ENCODE measurements at places on chromosomes 1 and 21.

DNA sequence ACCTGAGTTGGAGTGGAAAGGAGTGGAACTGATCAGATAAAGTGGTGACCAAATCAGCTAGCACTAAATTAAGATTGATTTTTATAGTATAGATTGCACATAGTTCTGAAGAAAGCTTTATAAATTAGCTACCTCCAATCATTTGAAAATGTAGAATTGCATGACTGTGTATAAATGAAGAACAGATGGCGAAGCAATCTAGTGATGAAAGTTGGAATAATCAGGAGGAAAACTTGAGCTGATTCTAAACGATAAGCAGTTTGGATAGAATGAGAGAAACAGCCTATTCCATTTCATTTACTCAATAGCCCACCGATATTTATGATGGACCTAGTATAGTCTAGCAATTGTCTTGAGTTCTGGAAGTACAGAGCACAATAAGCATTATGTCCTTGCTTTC, 661.5 kb downstream of the PLA2G4A start:
- no peak for DNase-seq
- no peak overlapping the region for H3K27ac ChIP-seq
- H3K27me3 ChIP-seq, result no peaks in the 10 kb centered on the region
- no peaks in the 10 kb centered on the region for H3K4me1 ChIP-seq
- no peaks in the 10 kb centered on the region for H3K36me3 ChIP-seq
- H3K4me3 ChIP-seq, result no peak overlapping the region

DNA sequence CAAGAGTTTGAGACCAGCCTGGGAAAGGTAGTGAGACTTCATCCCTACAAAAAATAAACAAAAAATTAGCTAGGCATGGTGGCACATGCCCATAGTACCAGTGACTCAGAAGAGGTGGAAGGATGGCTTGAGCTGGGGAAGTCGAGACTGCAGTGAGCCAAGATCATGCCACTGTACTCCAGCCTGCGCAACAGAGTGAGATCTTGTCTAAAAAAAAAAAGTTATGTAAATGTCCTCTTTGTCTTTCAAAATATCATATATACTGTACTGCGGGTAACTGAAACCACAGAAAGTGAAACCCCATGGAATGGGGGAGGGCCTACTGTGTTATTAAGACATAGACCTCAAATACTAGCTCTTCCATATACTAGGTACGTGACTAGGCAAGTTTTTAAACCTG, 20.8 kb downstream of the ACADM start:
- no peaks in the 10 kb centered on the region for H3K4me1 ChIP-seq
- DNase-seq, result no peak
- peaks cover 27% of the 10 kb centered on the region for H3K36me3 ChIP-seq
- no peaks in the 10 kb centered on the region for H3K27me3 ChIP-seq
- no peak overlapping the region for H3K27ac ChIP-seq

DNA sequence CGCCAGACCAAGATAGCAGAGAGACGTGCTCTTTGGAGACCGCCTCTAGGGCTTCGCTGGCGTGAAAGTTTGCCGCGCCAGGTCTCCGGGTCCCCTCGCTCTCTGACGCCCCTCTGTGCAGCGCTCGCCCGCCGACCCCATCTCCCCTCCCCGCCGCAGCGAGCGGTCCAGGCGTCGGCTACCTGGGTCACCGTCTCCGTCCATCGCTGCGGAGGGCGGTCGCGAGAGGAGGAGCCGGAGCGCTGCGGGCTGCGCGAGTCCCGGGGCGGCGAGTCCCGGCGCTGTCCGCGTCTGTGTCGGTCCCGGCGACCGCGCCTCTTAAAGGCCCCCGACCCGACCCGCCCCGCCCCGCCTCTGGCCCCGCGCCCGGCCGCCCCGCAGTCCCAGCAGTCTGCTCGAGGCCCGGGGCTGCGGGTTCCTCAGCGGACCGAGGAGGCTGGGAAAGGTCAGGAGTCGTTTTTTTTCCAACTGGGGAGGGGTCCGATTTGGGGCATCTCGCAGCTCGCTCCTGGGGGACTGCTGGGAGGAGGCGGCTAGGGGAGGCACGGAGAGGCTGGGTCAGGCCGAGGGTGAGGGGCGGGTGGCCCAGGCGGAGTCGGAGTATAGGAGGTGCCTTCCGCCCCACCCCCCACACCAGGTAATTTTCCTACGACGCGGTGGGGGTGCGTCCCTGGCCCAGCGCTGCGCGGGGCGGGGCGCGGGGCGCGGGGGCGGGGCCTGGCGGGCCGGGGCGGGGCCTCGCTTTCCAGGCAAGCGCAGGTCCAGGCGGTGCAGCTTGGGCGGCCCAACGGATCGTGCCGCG, at the start of the genes FBXO2 and FBXO44:
FBXO2 (minus strand) TSS at position 293 of the 802 bp plus-strand sequence; CDS start at position 204, 89 bp downstream.
FBXO44 (plus strand) TSS at position 741 of the 802 bp plus-strand sequence. CDS start 959 bp downstream, outside the sequence.
- peak within 1 kb of the TSS; percentile 76 for H3K4me3 ChIP-seq
- peaks cover 67% of the 10 kb centered on the region for H3K27me3 ChIP-seq
- H3K36me3 ChIP-seq, result no peaks in the 10 kb centered on the region
- peak; percentile 72 for DNase-seq

DNA sequence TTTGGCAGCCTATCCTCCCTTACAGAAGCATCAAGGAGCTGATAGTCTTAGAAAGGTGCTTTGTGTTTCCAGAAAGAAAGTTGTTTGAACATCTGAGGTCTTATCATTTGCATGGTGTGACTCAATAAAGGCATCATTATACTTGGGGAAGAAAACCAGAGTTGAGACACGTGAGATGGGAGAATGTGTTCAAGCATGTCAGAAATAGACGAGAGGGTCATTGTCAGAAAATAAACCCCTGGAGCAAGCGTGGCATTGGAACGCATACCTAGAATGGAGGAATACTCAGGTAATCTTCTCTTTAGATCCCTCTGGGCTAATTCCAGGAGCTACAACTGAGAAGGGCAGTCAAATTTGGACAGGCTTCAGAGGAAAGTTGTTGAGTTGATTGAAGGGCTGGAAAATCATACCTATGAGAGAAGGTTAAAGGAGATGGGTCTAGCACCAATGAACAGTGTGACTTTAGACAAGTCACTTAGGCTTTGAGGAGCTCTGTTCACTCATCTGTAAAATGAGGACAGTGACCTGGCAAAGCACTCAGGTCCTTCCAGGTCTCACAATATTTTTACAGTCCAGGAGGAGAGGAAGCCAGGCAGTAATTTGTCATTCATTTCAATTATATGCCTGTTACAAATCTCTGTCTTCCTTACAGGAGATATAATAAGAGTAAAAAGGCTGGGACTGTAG, 101.3 kb upstream of the C1orf21 start:
- H3K27ac ChIP-seq, result no peak overlapping the region
- DNase-seq, result no peak
- H3K36me3 ChIP-seq, result peaks cover 5% of the 10 kb centered on the region

DNA sequence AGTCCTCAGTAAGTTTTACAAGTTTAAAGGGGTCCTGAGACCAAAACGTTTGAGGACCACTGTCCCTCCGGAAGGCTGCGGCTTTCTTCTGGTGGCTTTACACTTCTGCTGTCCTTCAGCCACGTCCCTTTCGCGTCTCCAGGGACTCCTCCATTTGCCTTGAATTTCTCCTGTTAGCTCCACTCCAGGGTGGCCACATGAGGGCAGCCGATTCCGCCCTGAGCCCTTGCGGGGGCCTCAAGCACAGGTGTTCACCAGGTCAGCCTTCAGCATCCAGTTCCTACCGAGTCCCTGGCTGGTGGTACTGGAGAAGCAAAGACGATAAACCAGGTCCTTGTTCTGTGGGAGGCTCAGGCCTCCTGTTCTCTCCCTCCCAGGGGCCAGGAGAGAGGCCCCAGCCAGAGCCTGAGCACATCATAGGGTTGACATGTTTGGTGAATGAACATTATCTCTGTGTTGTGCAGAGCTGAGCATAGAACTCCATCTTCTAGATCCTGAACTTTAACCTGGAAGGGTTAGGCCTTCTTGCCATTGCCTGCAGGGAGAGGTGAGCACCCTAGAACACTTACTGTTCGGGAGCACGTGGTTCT, 27.4 kb upstream of the COQ8A start:
- H3K27ac ChIP-seq, result peak overlapping the region; percentile 19
- H3K4me1 ChIP-seq, result no peaks in the 10 kb centered on the region
- peak; percentile 54 for DNase-seq
- no peaks in the 10 kb centered on the region for H3K27me3 ChIP-seq
- no peak overlapping the region for H3K4me3 ChIP-seq

- H3K4me3 ChIP-seq, result peak within 1 kb of the TSS; percentile 76
- H3K27me3 ChIP-seq, result peaks cover 92% of the 10 kb centered on the region
- DNase-seq, result peak; percentile 82
Observed at GRCh38 chr1:110674337-110675059, at the start of gene KCNA3. TSS of gene KCNA3 (minus strand) at chr1:110674940. CDS start at chr1:110674809, 131 bp downstream.

DNA sequence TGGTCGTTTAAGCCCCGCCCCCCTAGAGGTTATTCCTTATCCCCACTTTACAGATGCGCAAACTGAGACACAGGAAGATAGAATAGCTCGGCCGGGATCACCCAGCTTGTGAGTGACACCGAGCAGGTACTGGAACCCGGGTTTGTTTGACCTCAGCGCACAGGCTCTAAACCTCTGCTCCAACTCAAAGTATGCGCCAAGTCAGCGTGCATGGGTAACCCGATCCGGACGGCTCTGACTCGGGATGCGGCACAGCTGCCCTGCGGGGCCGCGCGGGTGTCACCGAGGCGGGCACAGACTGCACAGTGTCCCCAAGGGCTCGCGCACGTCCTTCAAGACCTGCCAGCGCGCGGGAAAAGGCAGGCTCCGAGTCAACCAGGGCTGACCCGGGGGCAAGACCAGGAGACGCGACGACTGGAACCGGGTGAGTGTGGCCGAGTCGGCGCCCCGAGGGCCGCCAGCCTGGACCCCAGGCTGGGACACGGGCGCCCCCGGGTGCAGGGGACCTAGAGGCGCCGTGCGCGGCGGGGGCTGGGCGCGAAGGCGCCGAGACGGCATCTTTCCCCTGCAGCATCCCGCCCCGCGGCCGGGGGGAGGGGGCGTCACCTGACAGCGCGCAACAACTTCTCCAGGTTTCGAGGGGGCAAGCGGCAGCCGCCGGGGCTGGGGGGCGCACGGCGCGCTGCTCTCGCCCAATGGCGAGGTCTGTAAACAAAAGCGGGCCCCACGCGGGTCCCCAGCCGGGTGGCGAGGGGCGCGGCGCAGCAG, 101.9 kb upstream of the SOD1 start:
- H3K4me1 ChIP-seq, result peaks cover 71% of the 10 kb centered on the region
- H3K36me3 ChIP-seq, result peaks cover 10% of the 10 kb centered on the region
- peak; percentile 70 for DNase-seq
- H3K27me3 ChIP-seq, result no peaks in the 10 kb centered on the region
- H3K4me3 ChIP-seq, result peak overlapping the region; percentile 87

- H3K4me1 ChIP-seq, result peaks cover 20% of the 10 kb centered on the region
- H3K4me3 ChIP-seq, result no peak overlapping the region
- peaks cover 24% of the 10 kb centered on the region for H3K27me3 ChIP-seq
- H3K27ac ChIP-seq, result no peak overlapping the region
- no peak for DNase-seq
- H3K36me3 ChIP-seq, result no peaks in the 10 kb centered on the region
Observed at GRCh38 chr1:38129971-38130370, 83.4 kb upstream of the POU3F1 start.

DNA sequence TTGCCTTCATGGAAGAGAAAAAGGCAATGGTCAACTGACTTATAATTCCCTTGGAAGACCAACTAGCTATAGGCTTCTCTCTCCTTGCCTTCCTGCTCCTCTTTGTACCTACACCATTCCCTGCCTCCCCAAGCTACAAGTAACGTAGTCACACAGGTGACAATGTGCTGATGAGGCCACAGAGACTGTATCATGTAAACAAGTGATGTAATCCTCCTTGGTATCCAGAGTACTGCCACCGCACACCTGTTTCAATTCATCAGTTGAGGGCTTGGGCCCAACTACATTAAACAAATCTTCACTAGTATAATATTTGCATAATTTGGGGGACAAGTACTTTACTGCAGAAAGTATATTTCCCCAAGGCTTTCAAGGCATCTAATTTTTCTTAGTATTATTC, 76.4 kb upstream of the SCYL3 start:
- H3K36me3 ChIP-seq, result no peaks in the 10 kb centered on the region
- H3K27ac ChIP-seq, result no peak overlapping the region

DNA sequence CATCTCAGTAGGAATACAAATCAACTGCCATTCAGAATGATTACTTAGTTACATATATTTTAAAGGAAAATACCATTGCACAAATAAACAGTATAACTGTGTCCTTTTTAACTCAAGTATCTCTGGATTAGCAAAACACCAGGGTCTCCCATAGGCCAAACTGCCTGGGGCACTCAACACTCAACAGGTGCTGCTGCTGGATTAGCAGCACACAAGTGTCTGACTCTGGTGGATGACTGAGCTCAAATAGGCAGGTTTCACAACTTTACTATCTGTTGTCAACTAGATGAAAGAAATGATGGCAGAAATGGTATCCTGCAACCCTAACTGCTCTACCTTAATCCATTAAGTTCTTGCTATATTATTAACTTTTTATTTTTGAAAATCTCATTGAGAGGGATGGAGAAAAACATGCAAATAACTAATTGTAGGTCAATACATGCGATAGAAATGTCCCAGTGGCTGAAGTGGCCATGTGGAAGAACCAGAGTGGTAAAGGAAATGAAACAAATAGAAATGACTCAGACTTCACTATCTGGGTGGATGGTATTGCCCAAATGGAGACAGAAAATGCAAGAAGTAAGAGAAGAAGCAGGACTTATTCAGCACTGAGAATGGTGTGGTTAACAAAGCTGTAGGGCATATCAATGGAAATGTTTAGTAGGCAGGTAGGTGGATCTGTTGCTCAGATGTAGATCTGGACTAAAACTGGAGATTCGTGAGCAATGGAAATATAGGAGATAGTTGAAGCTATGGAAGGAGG, 90.8 kb upstream of the CCDC190 start:
- no peak overlapping the region for H3K27ac ChIP-seq
- no peak for DNase-seq
- peaks cover 5% of the 10 kb centered on the region for H3K4me1 ChIP-seq
- no peak overlapping the region for H3K4me3 ChIP-seq
- H3K36me3 ChIP-seq, result no peaks in the 10 kb centered on the region

GRCh38 chr1:228274452-228275178, 66.8 kb downstream of the OBSCN start:
- peaks cover 18% of the 10 kb centered on the region for H3K36me3 ChIP-seq
- H3K27me3 ChIP-seq, result peaks cover 7% of the 10 kb centered on the region

DNA sequence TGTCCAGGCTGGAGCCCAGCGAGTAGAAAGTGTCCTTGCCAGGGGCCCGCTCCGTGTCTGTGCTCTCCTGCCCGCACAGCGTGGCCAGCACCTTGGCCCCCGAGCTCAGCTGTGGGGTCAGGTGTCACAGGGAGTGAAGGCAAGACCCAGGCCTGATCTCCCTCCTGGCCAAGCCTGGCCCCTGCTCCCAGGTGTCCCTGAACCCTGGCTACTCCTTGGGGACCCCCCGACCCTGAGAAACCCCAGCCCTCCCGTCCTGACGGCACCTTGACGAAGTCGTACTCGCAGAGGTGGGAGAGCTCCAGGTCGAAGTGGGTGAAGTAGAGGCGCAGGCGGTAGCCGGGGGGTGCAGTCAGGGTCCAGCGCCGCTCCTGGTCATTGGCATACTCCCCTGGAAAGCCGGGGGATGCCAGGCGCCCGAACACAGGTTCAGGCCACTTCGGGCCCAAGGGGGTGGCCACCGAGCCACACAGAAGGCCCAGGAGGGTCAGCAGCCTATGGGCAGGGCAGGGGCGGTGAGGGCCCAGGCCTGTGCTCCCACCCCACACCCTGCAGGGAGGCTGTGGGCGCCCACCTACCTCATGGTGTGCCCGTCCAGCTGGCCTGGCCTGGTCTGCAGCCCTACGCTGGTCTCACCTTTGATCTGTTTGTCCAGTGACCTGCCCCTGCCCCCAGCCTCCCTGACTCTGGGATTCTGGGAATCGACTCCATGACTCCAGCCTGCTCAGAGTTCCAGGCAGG, at the start of gene MASP2:
MASP2 (minus strand) TSS at position 615 of the 741 bp plus-strand sequence; CDS start at position 583, 32 bp downstream.
- H3K27me3 ChIP-seq, result peaks cover 4% of the 10 kb centered on the region
- peaks cover 20% of the 10 kb centered on the region for H3K4me1 ChIP-seq
- DNase-seq, result no peak
